ENCODE measurements at places on chromosomes 7 and 10.

DNA sequence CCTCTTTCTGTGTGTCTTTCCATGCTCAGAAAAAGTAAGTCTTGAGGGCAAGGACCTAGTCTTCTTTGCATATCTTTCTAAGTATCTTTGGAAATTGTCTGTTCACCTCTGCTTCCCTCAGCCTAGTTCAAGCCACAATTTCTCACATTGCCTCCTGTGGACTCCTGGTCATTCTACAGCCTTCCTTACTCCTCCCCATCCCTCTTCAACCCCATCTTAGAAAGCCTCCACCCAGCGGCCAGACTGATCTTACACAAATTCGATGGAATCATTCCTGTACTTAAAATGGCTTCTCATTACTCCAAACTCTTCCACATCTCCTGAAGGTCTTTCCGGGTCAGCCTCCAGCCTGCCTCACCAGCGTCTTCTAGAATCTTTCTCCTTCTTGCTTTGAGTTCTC lies 24.1 kb upstream of the AGK start:
- no peak for DNase-seq

DNA sequence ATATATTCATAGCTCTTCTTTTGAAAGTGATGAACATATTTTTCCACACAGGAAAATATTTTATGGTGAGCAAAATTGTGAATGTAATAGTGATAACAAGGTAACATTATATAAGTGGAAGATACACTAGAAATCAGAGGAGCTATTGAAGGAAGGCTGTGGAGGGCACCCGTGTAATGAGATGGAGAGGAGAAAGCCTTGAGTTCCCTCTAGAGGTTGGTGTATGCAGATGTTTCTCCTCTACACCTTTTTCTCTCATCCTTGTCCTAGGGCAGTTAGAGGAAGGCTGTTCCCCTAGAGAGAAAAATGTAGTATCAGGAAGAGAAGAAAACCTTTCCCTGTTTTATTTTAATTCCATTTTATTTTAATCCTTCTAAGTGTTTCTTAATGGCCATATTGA lies 54.6 kb upstream of the NRG3 start:
- no peak for DNase-seq

GRCh38 chr10:97336006-97336405 lies 1.5 kb upstream of the FRAT2 start:
- DNase-seq, result no peak

DNA sequence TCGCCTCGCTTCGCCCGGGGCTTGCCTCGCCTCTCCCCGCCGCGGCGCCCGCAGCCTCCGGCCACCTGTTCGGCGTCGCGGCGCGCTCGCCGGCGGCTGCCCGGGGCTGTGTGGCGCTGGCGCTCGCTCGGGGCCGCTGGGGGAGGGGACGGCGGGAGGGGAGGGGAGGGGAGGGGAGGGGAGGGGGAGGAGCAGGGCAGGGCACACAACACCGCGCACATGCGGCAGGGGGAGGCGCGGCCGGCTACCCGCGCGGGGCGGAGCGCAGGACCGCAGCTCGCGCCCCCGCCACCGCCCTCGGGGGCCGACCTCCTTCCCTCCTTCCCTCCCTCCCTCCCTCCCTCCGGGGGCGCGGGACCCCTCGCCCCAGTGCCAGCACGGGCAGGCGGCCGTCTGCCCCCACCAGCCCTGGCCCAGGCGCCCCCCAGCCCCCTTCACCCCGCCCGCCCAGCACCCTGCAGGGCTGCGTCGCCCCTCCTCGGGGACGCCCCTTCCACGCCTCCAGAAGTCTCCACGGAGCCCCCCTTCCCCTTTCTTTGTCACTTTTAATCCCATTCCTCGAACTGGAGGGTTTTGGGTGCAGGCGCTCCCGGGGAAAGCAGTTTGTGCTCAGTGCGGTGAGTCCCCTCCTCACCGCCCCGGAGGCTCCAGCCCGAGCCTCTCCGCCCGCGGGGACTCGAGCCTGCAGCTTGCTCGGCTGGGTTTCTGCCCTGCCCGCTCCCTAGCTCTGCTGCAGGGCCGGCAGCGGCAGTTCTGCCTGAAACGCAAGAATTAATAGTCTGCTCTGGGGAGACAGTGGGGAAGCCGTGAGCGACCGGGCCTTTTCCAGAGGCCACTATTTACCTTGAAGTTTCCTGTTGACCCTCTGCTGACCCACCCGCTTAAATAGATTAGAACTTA lies at the start of gene PARD3:
Gene PARD3, minus strand, starts transcription at position 112 of the 900 bp plus-strand sequence. CDS start 301 bp downstream, outside the sequence.
- no peak for DNase-seq

DNA sequence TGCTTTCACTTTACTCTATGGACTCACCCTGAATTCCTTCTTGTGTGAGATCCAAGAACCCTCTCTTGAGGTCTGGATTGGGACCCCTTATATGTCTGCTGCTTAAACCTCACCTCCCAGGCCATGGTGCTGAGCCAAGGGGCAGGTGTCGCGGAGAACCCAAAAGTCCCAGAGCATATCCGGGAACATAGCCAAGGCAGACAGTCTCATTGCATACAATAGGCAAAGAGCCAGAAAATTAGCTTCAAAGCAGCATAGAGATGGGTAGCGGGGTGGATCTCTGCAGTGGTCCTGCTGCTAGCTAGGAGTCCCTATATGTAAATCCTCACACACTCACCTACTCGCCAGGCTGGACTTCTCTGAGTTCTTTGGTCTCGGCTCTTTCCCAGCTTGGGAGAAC lies 5.5 kb downstream of the CCL24 start:
- peak; percentile 47 for DNase-seq

- DNase-seq, result no peak
Measured at GRCh38 chr10:89646889-89647657, 2.0 kb upstream of the PANK1 start.

GRCh38 chr7:132895231-132895630 lies 186.7 kb downstream of the CHCHD3 start:
- no peak for DNase-seq

DNA sequence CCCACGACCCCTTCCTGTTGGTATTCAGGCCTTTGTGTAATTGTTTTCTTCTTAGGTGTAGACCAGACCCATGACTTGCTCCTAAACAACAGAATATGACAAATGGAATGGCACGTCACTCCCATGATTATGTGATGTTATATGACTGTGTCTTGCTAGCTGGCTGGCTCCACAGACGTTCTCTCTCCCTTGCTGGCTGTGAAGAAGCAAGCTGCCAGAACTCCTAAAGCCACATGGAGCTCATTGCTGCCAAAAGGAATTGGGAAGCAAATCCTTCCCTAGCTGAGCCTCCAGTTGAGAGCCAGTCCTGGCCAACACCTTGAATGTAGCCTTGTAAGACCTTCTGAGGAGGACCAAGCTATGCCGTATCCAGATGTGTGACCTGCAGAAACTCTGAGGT lies 74.2 kb downstream of the RAB18 start:
- no peak for DNase-seq

DNA sequence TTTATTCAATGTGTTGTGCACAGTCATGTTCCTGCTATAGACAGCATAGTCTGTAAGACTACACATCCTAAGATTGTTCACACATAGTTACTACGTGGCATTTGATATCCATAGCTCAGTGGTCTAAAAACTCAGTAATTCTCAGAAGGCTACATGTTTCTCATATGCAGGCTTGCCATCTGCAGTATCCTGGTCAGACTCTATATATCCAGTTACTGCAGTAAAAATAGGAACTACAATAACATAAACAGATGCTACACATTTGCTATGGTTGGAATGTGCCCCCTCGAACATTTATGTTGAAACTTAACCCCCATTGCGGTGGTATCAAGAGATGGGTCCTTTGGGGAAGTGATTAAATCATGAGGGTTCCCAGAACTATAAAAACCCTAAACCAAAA lies 1377.8 kb upstream of the LRRTM3 start:
- no peak for DNase-seq

DNA sequence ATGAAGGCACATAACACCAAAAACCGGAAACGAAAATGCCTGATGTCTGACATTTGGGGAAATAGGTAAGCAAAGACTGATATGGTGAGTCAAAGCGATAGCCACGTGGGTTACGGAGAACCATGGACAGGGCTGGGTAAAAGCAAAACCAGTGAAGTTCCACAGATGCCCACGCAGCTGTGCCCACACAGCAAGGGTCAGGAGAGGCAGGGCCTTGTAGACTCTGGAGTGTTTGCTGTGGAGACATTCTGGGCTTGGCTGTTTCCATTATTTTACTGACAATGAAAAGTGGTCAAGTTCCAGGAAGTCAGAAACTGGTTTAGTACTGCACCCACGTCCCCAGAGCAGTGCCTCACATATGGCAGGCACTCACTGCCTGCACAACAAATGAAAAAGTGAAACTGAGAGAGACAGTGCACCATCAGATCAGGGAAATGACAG lies 148.7 kb downstream of the ZMYND11 start:
- DNase-seq, result no peak

DNA sequence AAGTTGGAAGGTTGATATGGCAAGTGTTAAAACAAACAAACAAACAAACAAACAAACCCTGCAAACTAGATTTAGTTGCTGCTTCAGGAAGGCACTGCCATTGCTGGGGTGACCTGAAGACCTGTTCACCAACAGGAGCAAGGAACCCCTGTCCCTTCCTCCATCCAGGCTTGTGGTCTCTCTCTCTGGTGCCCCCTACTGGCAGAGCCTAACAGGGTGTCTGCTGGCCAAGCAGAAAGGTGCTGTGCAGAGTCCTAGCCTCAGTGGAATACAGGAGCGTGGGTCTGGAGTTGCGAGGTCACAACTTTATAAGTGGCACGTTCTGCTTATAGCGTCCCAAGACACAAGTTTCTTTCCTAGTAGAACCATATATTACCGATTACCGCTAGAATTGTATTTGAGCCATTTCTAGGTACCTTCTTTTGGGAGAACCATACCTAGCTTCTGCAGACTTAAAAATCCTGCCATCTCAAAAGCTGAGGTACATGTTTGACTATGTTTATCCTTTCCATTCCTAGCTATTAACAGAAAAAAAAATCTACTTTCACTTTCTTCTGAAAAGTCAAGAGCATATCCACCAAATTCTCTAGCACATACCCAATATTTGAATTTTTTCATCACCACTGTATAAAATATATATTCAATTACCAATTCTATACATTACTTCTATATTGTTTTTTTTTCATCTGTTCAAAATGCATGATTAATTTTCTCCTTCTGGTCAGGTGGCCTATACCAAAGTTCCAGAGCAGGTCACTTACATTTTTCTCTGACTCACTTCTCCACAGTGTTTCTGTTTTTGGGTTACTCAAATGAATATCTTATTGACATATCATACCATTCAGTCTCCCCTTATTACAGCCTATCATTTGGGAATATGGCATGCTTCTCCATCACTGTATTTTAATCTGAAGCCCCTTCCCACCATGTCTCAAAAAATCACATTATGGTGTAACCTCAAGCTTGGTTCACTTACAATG lies 29.1 kb upstream of the CALD1 start:
- DNase-seq, result no peak
